ENCODE measurements at places on chromosomes 11 and 22.

DNA sequence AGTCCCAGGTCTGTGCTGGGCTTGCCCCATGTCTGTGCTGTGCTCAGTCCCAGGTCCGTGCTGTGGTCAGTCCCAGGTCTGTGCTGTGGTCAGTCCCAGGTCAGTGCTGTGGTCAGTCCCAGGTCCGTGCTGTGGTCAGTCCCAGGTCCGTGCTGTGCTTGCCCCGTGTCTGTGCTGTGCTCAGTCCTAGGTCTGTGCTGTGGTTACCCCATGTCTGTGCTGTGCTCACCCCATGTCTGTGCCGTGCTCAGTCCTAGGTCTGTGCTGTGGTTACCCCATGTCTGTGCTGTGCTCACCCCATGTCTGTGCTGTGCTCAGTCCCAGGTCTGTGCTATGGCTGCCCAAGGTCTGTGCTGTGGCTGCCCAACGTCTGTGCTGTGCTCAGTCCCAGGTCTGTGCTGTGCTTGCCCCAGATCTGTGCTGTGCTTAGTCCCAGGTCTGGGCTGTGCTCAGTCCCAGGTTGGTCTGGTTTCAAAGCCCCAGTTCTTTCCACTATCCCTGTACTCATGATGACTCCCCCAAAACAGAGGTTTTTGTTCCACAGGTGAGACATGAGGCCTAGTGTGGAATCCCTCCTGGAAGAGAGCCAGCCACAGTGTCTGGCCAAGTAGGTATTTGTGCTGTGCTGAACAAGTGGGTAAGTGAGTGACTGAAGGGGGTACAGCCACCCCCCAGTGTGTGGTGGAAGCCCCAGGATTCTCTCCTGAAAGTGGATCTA, 34.8 kb downstream of the IRAG1 start:
- no peak for DNase-seq

GRCh38 chr11:57432714-57433163, 5.8 kb upstream of the SLC43A3 start:
- DNase-seq = no peak

GRCh38 chr11:64894070-64894811, 15.8 kb upstream of the EHD1 start:
- peak; percentile 65 for DNase-seq

- no peak for DNase-seq
These were observed 2.3 kb downstream of the MMP11 start for GRCh38 chr22:23774922-23775436.

GRCh38 chr11:125388611-125389010, 107.5 kb downstream of the FEZ1 start:
- DNase-seq = no peak

GRCh38 chr11:26960281-26960680, 33.6 kb upstream of the FIBIN start:
- no peak for DNase-seq

All from NCI-H460 (cell line).